Stimulated activated CD4-positive, alpha-beta T cell treated with anti-CD3 and anti-CD28 coated beads, Interleukin-1b, Interleukin-23, amount 100 ng/mL, for 4 hours (primary cell): ENCODE measurements at places on chromosomes 4 and X.

DNA sequence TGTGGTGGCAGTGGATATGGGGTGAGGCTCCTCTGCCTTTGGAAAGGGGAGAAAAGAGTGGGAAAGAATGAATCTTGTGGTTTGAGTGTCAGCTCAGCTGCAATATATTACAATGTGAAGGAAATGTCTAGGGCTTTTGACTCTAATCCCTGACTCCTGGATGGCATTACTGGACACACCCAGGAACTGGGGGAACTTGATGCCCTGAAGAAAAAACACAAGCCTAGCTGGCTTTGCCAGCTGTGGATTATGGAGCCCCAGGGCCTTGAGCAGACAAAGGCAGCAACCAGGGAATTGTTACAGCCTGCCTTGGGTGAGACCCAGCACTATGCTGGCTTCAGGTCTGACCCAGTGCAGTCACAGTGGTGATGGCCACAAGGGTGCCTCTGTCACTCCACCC lies 57.1 kb upstream of the CYSLTR1 start:
- no peak for DNase-seq

DNA sequence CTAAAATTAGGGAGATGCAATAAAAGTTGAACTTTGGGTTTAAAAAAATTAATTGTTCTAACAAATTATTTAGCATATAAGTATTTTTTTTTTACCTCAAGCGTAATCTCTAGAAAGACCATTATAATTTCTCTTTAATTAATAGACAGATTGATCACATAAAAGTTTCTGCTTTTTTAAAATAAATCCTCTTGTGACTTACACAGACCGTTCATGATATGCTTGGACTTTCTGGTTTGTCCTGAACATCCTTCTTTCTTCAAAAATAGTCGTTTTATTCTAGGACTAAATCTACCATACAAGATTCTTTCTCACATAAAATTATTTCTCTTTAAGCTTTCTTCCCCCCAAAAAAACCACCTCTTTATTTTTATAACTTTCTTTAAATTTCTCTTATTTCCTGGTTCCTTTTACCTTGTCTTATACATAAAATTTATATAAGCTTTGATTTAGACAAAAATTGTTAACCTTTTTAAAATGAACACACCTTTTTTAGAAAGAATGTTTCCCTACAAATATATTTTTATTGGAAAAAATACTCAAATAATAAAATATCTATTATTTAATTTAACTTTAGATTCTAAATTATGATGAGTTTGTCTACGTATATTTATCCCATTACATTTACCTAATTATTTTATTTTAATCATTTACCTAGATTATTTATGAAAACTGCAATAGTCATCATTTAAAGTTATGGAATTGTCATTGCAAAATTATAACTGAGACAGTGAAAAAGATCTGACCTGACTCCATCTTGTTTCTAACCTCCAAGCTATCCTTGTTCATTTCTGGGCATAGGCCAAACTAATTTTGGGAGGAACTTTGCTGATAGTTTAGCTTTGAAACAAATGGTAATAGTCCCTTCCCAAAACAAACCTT lies 37.6 kb downstream of the PGRMC2 start:
- no peak for DNase-seq

GRCh38 chr4:36006226-36006625 lies 238.1 kb downstream of the ARAP2 start:
- DNase-seq = no peak

GRCh38 chr4:129545599-129546278 lies 449.8 kb downstream of the C4orf33 start:
- DNase-seq = no peak

DNA sequence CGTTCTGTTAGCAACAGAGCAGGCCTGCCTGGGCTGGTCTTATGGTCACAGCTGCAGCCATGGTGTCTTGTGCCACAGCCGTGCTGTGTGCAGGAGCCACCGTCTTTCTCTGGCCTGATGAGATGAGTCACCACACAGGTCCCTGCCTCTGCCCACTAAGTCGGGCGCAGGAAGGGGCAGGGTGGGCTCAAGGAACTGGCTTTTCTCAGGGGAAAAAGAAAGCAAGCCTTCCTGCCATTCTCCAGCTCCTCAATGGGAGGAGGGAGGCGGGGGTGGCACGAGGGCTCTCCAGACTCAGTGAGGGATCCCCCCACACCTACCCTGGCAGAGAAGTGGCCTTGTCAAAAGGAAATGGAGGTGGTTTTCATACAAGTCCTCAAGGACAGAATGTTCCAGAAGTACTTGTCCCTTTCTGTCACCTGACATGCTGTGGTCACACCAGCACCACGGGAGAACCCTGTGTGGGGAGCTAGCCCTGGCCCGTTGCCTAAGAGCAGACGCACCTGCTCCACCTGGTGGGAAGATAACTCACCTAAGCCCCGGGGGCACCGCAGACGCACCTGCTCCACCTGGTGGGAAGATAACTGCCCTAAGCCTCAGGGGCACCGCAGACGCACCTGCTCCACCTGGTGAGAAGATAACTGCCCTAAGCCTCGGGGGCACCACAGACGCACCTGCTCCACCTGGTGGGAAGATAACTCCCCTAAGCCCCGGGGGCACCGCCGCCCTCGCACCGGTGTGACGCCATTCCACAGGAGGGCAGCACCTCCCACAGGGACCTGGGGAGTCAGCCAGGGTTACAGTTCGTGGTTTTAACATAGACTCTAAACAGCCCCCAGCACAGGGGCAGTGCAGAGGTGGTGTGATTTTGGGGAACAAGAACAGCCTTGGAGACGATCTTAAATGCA lies 18.5 kb downstream of the UVSSA start:
- DNase-seq = no peak

- no peak for DNase-seq
Observed at GRCh38 chrX:109632906-109633504, 8.0 kb upstream of the KCNE5 start.
